Activated CD8-positive, alpha-beta memory T cell treated with anti-CD3 and anti-CD28 coated beads, Interleukin-2, amount 50 U/mL, for 48 hours (primary cell): ENCODE measurements at places on chromosomes 11 and 22.
A peak's percentile ranks its signal among the peaks of the same experiment; 100 is the strongest.

GRCh38 chr11:94132152-94132558, 3.5 kb downstream of the PANX1 start:
- DNase-seq = no peak

GRCh38 chr22:25488244-25489020, 76.0 kb upstream of the GRK3 start:
- peak; percentile 78 for DNase-seq

- no peak for DNase-seq
These were observed 53.3 kb upstream of the ARFGAP3 start for GRCh38 chr22:42910221-42910942.

GRCh38 chr11:71214553-71215424, 37.6 kb downstream of the SHANK2 start:
- no peak for DNase-seq

GRCh38 chr22:46857885-46858143, 95.4 kb downstream of the TBC1D22A start:
- DNase-seq = no peak

DNA sequence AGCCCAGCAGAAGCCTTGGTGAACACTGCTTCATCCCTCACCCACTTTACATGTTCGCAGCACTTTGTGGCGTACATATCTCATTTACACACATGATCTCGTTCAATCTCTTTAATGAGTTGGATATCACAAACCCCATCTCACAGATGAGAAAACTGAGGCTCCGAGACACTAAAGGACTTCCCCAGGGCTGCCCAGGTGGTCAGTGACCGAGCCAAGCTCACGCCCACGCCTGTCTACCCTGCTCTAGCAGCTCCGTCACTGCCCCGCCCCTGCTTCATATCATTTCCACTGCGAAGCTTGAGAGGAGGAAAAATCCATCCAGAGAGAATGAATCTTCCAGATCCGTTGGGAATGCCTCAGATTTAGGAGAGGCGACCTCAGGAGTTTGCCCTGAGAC, 11.8 kb upstream of the DSCAML1 start:
- DNase-seq = no peak

- no peak for DNase-seq
These were observed 13.8 kb downstream of the CABP7 start for GRCh38 chr22:29733362-29734201.

- no peak for DNase-seq
These were observed 167.5 kb downstream of the KIRREL3 start for GRCh38 chr11:126833065-126833464.

- DNase-seq = no peak
These were observed 8.7 kb upstream of the TOP3B start for GRCh38 chr22:21991304-21991596.

DNA sequence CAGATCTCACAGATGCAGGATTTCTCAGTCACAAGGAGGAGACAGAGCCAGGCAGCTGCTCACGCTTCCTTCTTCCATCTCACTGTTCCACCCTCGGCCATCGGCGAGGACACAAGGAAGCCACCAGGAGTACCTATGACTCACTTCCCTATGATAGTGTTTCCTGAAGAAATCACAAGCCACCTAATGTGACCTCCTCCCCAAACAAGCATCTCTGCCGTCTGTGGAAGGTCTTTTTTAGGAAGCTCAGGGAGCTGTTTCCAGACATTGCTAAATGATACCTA, 672.7 kb downstream of the TBC1D22A start:
- no peak for DNase-seq

- no peak for DNase-seq
These were observed 240.8 kb downstream of the NELL1 start for GRCh38 chr11:20909995-20910726.

DNA sequence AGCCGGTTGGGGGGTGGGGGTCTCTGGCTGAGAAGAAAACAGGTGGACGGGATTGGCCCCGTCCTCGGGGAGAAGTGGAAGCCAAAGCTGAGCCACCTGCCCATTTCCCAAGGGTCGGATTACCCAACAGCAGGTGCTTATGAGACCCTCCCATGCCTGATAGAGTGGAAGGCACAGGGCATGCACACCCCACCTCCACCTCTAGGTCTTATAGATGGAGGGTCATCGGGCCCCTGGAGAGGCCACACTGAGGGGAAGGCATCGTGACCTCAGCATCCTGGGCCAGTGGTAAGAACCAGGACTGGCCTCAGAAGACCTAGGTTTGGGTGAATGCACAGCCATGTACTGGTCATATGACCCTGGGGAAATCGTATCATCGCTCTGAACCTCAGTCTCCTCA, 85.9 kb downstream of the BUD13 start:
- DNase-seq = no peak

DNA sequence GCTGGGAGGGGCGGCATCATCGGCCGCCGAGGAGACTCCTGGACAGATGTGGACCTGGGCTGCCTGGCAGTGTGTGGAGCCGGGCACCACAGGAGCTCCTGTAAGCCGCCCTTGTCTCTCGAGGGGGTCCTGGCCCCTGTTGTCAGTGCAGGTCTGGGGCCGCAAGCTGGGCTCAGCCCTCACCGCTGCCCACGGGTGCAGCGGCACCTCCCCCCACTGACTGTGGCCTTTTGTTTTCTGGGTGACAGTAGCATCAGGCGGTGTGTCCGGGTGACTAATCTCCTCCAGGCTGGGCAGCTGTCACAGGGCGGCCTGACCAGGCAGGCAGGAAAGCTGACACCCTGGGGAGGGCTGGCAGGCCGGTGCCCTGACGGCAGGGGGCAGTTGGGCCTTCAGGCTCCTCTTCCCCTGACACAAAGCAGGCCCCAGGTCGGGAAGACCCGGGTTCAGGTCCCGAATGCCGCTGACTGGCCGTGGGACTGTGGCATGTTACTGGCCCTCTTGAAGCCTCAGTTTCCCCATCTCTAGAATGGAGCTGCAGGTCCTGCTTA, 16.3 kb downstream of the DGKZ start:
- DNase-seq = no peak

DNA sequence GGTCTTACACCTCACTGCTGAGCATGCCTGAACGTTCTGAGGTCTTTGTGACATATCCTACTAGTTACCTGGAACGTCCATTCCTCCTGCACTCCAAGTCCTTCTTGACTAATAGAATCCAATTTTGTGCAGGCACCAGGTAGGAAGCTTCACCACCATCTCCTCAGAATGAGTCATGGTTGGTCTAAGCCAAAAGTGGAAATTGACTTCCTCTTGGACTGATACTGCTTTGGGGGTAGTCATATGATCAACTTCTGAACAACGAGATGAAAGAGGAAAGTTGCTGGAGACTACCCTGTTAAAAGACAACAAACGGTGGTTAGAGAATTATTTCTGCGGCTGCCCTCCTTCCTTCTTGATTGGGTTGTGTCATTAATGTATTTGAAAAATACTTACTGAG, 374.2 kb upstream of the LARGE1 start:
- DNase-seq = no peak
